ENCODE measurements at places on chromosomes 4 and X.

DNA sequence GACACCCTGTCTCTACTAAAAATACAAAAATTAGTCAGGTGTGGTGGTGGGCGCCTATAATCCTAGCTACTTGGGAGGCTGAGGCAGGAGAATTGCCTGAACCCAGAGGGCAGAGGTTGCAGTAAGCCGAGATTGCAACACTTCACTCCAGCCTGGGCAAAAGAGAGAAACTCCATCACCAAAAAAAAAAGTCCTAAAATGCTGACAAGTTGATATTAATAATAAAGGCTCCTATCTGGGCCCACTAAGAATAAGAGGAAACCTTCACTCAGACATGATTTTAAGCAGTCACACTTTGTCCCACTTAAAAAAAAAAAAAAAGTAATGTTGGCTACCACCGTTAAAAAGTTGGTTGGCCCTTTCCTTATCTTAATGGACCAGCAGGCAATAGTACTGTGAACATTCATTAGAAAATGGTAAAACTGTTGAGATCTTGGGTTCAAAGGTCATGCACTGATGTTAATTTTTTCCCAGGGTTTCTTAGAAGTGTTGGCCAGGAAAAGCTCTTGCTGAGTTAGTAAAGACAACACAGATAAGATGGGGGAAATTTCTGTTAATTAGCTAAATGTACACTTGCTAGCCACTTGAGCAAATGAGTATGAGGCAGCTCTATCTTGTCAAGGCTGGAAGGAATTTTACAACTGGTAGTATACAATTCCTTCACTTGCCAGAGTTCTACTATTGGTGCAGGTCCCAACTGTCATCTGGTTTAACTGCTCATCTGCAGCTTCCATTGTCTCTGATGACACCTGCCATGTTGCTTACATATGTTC is 43.6 kb upstream of the BMP2K start:
- DNase-seq, result no peak

DNA sequence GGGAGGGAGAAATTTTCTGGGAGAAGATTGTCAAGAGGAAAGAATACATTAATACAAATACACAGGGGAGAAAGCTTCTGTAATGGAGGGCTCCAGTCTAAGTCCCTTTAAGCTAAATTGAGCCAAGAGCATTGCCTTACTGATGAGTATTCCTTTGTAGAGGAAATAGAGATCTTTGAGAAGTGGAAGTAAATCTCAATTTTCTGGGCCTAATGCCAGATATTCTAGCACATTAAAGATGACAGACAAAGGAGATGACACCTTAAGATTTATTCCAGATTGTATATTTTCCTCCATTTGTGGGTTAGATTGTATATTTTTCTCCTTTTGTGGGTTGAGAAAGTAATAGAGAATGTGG is 28.5 kb upstream of the SMAD1 start:
- DNase-seq, result no peak

DNA sequence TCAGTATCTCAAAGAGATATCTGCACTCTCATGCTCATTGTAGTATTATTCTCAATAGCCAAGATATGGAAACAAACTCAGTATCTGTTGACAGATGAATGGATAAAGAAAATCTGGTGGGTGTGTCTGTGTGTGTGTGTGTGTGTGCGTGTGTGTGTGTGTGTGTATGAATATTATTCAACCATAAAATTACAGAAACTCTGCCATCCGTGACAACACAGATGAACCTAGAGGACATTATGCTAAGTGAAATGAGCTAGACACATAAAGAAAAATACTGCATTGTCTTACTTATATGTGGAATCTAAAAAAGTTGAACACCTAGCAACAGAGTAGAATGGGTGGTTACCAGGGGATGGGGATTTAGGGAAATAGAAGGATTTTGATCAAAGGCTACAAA is 13.2 kb downstream of the XKRX start:
- DNase-seq, result no peak

- DNase-seq, result no peak
These were observed 120.6 kb upstream of the MBNL3 start for GRCh38 chrX:132609362-132609848.

DNA sequence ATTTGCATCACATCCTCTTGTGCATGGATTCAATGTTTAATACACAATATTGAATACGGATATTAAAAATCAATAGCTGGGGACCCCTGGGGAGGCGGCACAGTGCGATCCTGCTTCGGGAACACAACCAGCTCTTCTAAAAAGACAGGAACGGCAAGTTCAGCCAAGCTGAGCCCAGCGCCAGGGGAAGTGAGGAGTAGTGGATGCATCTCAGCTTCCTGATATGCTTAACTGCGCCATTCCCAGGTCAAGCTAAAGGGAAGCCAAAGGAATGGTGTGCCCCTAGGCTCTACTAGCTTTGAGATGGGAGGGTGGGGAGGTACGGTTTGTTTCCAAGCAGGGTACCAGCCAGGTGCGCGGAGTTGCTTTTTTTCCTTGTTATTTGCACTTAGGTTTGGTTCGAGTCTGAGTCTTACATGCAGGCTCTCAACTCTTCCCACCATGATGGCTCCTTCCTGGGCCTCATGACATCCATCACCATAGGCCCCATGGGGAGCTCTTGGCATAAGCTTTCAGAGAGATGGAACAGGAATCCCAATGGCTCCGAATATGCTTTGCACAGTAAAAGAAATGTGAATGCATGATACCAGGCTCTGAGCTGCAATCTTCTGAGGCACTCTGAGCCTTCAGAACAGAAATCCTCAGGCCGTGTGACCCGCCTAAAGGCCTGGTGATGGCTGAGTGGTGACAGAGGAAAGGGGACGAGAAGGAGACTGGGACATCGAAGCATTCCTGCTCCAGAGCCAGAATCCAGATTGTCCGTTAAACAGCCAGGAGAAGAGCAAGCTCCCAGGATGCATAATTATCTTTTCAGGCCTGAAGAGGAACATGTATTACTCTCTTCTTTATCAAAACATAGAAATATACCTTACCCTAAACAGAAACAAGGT is 51.8 kb upstream of the BCOR start:
- no peak for DNase-seq

- DNase-seq, result no peak
These were observed 166.5 kb upstream of the PUDP start for GRCh38 chrX:7314425-7314824.

DNA sequence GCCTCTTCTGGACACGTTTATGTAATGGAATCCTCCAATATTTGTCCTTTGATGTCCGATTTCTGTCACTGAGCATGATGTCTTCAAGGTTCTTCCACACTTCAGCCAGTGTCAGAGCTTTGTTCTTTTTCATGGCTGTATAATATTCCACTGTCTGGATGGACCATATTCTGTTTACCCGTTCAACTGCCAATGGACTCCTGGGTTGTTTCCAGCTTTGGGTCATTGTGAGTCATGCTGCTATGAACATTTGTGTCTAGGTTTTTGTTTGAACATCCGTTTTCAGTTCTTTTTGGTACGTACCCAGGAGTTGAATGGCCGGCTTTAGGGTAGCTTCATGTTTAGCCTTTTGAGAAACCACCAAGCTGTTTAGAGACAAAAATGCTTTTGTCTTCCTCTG is 93.2 kb downstream of the SHOX start:
- DNase-seq, result no peak

DNA sequence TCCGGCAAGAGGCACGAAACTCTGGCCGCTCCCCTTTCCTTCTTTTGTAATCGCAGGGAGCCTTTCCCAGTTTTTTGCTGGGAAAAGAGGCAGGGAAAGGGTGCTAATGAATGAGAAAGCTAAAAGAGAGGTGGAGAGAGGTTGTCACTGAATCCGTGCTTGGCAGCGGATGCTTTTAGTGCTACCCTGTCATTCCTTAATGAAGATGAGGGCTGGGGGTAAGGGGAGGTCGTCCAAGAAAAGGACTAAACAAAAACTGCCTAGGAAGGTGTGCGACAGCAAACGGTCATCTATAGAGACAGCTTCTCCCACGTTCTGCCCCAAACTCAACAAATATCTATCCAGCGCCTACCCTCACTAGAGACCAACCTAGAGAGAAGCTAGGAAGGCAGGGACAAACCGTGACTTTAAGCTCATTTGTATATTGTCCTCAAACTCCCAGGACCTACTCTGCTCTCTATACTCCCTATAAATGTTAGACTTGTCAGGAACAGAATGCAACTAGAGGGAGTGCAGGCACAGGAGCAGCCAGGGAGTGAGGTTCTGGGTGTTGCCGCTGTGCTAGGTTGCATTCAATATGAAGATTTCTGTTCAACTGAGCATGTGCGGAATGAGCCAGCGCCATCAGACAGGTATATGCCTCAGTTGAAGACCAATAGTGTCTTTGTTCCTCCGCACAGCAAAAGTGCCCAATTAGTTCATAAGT is 777 bp upstream of the CASK start:
- peak; percentile 52 for DNase-seq

DNA sequence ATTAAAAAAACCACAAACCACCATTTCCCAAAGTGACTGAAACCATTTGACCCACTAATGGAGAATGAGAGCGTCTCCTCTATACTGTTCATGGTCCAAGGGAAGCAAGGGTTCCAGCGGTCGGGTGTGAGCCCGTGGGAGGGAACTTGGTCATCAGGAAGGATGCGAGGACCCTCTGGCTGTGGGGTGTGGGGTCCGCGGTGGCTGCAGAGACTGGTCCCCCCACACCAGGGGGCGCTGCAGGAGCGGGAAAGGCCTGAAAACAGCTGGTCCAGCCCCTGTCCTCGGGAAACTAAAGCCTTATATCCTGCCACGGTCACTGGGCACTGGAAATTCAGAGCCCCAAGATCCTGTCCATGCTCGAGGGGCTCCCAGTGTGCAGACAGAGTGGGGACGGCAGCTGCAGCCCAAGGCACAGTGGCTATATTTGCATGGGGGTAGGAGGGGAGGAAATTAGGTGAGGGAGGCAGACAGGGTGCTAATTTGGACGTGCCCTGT is 4.3 kb downstream of the BLOC1S4 start:
- DNase-seq, result peak; percentile 87

- DNase-seq, result no peak
These were observed 170.6 kb upstream of the SCML1 start for GRCh38 chrX:17566740-17567139.

- no peak for DNase-seq
These were observed 74.3 kb upstream of the TNIP3 start for GRCh38 chr4:121238461-121238860.

GRCh38 chr4:139503622-139504166 is 49.8 kb downstream of the RAB33B start:
- DNase-seq, result no peak

DNA sequence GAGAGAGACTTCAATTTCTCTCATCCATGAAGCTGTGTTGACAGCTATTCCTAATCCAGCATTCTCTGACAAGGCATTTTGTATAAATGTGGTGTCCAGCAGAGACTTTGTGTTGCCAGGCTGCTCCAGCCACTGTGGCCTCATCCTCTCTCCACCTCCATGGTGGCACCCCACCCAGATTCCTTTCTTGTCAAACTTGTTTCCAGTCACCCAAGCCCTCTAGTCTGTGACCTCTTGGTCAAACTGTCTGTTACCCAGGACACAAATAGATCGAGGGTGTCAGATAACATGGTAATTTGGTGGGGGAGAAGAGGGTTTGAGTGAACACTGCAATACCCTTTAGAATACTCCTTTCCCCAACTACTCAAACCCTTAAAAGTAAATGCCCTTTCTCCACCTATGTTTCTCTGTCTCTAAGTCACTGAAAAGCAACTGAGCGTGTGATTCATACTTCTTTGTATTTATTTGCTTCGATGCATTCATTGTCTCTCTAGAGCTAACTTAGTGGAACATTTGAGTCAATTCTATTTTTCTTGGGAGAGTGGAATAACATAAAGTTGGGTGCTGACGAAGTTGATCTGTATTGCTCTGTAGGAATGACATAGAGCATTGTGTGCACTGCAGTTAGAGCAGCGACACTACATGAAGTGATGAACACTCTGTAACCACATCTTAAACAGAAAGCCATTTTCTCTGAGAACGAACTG is 13.7 kb downstream of the PITX2 start:
- no peak for DNase-seq

DNA sequence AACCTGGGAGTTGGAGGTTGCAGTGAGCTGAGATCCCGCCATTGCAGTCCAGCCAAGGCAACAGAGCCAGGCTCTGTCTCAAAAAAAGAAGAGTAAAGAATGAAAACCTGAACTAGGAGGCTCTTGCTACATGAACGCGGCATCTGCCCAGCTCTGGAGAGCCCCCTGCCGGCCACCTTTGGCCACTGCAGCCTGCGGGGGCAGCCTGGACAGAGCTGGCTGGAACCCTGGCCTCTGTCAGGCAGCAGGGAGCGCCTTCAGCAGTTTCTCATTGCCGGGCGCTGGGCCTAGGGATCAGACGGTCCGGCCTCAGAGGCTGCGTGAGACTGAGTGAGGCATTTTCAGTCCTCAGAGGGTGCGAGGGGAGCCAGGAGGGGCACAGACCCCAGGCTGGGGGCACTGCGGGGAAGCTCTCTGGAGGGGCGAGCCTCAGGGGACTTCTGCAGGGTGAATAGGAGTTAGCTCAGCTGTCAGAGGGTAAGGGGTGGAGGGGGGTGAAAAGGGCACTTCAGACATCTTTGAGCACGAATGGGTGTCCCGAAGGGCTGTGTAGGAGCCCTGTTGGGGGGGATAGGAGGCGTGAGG is 17.5 kb downstream of the DOK7 start:
- DNase-seq, result peak; percentile 92

Measured in astrocyte of the hippocampus (primary cell).